ENCODE measurements at places on chromosomes 16 and 17.

GRCh38 chr17:82922646-82923045 lies 82.8 kb upstream of the ZNF750 start:
- no peak for DNase-seq

GRCh38 chr17:79813297-79814126 lies 16.6 kb upstream of the CBX8 start:
- DNase-seq = no peak

DNA sequence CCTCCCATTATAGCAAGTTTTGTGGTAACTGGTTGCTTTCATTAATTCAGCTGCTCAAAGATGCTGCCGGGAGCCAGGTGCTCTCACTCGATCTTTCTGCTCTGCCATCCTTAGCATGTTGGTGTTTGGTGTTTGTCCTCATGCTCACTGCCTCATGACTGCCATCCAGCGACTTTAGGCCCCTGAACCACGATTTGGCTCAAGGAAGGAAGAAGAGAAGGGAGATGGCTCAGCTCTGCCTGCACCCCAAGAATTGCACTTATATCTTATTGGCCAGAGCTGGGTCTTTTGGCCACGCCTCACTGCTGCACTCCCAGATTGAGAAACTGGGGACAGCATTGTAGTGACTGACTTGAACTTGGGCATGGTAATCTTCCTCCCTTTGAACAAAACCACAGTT lies 52.7 kb downstream of the ARSG start:
- DNase-seq = no peak

DNA sequence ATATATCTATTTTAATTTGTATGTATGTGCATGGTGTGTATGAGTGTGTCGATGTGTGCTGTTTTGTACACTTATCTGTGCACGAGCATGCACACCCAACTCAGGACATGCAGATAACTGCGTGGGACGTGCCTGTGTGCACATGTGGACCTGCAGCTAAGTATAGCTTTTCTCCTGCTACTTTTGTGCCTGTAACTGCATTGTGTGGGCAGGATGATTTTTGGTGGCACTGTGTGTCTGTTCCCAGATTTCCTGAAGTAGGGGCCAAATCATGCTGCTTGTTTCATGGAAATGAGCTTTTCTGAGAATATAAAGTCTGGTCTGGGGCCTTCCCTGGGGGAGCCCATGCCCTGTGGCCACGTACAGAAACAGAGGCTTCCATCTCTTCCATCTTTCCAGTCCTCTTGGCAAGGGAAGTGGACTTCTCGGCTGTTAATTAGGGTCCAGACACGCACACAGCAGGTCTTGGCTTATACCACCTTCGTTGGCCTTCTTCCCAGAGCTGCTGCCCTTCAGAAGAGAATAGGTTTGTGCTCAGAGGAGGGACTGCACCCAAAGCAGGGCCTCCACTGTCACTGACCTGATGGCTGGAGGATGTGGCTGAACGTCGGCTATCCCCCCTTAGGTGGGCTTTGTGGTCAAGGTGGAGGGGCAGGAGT lies 30.2 kb downstream of the SPNS3 start:
- DNase-seq = no peak

GRCh38 chr17:37759014-37759637 lies 14.3 kb upstream of the HNF1B start:
- no peak for DNase-seq

- DNase-seq = no peak
Observed at GRCh38 chr17:17569691-17570090, 21.8 kb downstream of the PEMT start.

- no peak for DNase-seq
Observed at GRCh38 chr16:4911970-4912386, 25.0 kb downstream of the PPL start.

- DNase-seq = no peak
Observed at GRCh38 chr16:2971985-2972784, 3.0 kb downstream of the PAQR4 start.

GRCh38 chr17:63314761-63315160 lies 131.3 kb downstream of the CYB561 start:
- DNase-seq = no peak

GRCh38 chr17:62801553-62802114 lies 6.5 kb downstream of the MARCHF10 start:
- DNase-seq = no peak

GRCh38 chr17:33491871-33492481 lies 198.9 kb upstream of the ASIC2 start:
- no peak for DNase-seq

DNA sequence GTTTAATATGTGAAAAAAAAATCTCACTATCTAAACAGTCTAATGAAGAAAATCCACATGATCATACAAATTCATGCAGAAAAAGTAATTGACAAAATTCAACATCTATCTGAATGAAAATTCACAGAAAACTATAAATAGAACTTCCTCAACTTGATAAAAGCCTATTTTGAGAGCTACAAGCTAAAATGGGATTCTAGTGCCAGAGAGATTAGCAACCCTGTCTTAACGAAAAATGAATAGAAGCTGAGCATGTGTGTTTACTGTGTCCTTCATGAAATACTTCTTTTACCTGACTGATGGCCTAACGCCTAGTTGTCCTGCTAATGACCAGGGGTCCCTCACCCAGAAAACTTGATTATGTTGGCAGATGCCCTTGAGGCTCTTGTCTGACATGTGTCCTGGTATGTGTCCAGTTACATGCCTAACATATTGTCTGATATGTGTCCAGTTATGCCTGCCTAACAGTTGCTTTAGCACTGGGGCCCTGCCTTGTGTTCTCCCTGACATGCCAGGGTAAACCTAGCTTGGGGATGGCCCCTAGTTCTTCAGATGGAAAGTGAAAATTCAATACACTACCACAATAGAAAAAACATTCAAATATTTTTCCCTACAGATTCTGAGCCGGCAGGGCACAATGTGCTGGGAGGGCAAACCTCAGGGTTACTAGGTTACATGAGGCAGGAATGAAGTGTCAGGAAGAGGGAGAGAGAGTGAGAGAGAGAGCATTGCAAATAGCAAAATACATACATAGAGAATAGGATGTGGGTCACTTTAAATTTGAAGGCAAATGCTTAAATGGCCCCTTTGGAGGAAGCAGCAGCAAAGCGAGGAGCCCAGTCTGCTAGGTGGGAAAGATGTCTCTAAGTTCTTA lies 834.0 kb downstream of the CDH11 start:
- DNase-seq = no peak

GRCh38 chr17:82103553-82104451 lies 5.8 kb upstream of the FASN start:
- DNase-seq = no peak
